ENCODE measurements at places on chromosomes 4 and X.
A peak's percentile ranks its signal among the peaks of the same experiment; 100 is the strongest.

- DNase-seq: no peak
These were observed 68.7 kb upstream of the NDST3 start for GRCh38 chr4:117965622-117966021.

DNA sequence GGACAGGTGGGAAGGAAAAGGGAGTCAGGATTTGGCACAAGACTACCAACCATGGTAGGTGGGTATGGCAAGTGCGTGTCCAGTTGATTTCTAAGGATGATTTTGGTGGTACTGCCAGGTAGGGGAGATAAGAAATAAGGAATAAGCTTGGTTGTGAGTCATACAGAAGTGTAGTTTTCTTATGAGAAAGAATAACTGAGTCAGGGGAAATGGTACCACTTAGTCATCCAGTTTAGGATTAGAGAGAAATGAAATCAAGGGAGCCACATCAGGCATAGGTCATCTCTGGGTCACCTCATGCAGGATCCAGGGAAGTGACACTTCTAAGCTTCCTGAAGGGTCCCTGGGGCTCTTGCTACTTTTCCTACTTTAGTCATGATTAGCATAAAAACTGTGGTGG lies 107.1 kb upstream of the C1GALT1C1 start:
- no peak for DNase-seq

DNA sequence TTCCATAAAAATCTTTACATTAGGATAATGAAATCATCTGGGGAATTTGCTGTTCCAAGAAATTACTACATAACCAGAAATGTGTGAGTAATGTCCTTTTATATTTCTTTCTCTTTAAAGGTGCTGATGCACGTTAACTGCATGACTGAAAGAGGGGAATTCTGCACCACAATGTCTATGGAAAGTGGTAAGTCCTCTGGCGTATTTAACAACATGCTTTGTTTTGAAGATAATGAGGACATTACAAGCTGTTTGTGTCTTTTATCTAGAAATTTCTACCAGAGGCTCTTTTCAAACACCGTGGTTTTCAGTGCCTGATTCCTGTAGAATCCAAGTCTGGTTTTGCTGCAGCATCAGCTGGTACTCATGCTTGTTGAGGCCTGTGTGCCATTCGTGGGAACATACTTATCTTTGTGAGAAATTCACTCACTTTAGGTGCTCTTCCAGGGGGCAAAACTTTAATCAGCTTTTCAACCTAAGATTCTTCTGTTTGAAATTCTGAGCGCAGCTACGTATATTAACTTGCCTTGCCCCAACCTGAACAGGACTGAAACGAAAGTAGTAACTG lies 257.2 kb downstream of the PDHA2 start:
- no peak for DNase-seq

DNA sequence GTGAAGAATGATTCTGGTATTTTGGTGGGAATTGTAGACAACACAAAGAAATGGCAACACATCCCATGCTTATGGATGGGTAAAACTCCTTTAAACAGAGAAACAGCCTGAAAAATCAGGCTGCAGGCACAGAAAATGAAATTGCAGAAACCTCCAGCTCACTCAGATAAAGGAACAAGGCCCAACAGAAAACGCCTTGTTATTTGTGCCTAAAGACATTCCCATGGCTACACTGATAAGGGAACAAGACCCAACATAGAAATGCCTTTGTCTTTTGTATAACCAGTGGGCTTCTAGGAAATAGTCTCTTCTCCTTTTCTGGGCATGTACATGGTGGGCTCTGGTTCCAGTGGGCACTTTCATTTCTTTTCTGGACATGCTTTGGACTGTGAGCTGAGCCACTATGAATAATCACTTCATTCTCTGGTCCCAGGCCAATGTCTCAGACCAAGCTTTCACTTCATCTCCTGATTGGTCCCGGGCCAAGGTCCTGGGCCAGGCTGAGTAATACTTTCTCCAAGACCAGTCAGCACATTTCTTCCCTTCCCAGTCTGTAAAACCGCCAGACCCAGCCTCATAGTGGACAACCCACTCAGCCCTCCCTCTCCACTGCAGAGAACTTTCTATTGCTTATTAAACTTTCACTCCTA lies 160.5 kb downstream of the TBX22 start:
- DNase-seq: no peak

GRCh38 chr4:117545039-117545438 lies 459.7 kb upstream of the TRAM1L1 start:
- DNase-seq: no peak

- no peak for DNase-seq
These were observed 59.6 kb downstream of the MGST2 start for GRCh38 chr4:139725236-139725635.

GRCh38 chr4:152189451-152190179 lies 346.3 kb downstream of the FBXW7 start:
- DNase-seq: no peak

DNA sequence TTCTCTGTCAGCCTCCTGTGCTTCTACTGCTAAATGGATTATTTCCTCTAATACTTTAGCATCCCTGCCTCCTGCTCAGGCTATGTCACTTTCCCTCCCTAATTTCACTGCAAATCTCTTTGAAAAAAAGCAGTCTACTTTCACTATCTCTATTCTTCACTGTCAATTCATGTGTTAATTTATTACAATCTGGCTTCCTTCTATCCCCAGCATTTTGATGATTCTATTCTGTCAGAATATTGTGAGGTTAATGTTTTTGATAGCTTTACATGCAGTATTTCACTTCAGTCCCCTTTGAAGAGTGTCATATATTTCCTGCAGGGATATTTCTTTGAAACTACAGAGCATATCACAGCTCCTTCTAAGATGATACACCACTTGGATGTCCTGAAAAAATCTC lies 203.2 kb downstream of the GRID2 start:
- DNase-seq: no peak

GRCh38 chr4:38092701-38093100 lies 132.5 kb downstream of the PTTG2 start:
- DNase-seq: no peak

DNA sequence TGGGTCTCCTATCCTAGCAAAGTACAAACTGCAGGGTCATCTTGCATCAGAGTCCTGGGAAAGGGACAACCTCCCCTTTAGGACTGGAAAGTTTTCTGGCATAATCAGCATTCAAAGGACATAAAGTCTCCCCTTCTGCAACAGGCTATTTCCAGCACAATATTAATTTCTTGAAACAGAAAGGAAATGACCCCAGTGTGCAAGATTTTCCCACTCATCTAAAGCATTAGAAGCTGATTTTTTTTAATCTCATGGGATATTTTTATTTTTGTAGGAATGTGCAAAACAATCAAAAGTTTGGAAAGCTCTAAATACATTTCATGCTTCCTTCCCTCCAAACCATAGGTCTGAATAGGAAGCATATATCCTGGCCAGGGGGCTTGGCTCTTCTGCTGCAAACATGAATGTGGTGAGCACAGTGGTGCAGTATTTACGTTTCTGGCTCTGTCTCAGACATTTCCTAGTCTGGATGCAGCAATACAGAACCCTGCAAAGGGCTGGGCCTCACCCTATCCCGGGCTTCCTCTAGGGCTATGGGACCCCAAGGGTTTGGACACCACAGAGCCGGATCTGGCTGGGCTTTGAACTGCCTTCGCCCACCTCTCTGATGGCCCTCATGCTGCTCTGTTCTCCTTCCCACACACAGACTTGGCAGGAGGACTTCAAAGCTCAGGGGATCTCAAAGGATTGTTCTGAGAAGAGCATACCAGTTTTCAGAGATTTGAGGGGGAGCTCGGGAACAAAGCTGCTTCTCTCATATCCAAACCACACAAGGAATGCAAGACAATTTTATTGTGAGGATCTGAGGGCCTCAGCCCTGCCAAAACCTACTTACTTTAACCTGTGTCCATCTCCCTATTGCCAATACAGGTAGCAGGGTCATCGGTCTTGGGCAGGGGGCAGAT lies 64.9 kb downstream of the POLR2B start:
- no peak for DNase-seq

- DNase-seq: no peak
These were observed 59.0 kb downstream of the AFAP1 start for GRCh38 chr4:7880683-7881082.

DNA sequence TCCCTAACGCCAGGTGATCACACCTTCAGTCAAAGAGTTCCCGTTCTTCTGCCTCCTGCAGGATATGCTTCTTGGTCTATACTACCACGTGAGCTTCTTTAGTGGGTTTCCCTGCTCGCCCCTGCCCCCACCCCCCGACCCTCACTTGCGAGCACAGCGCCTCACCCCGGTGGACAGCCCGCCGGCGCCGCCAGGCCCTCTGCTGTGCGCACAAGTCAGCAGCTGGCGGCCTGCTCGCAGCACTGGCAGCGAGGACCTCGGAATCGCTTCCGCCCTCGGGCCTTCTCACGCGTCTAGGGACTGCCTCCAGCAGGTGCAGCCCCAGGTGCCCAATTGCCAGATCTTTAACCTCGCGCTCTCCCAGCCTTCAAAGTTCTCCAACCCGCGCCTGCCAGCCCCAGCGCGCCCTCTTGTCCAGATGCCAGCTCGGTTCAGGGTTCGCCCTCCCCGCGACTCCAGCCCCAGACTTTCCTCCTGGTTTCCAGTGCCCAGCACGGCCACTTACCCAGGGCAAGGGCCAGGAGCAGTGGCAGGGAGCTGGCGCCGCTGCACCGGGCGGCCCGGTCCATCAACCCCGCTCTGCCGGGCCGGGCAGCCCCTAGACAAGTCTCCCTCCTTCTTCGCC lies 454 bp downstream of the BTC start:
- DNase-seq: peak; percentile 3

DNA sequence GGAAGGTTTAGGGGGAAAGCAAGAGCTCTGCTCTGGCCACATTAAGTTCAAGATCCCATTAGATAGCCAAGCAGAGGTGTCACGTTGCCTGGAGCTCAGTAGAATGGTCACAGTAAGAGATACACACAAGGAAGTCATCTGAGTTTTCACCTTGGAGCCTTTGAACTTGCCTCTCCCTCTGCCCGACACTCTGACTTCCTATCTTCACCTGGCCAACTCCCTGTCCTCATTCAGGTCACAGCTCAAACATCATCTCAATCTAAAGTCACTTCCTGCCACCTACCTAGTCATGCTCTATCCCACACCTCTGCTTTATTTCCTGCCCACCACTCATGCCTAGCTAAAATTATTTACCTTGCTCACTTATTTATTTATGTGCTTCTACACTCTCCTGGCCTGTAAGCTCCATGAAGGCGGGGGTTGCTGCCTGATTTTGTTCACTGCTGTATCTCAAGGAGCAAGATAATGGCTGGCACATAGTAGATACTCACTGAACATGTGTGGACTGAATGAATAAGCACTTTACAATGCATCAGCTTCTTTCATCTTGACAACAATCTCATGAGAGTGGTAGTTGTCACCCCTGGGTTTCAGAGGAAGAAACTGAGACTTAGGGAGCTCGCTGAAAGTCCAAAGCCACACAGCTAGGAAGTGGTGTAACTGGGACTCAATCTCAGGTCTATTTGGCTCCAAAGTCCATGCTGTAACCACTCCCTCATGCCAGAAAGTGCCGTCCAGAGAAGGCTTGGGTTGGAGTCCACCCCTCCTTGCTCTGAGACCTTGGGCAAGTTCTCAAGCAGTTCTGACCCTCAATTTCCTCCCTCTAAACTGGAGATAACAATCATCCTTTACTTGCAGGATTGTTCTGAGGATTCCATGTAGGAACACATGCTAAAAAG lies 40.3 kb downstream of the EFNB1 start:
- no peak for DNase-seq

DNA sequence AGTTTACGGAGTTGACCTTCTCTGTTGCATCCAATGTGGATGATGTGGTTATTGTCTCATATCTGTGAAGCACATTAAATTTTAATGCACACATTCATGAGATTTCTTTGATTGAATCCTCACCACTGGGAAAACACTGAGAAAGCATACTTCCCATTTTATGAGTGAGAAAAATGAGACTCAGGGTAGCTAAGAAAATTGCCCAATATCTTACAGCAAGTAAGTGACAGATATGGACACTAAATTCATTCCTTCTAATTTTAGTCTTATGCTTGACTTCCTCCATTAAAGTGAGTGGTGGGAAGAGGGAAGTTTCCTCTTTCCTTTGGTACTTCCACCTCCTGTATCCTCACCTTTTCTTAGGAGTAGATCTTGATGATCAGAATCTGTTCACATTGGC lies 504.8 kb upstream of the BOD1L1 start:
- DNase-seq: no peak

DNA sequence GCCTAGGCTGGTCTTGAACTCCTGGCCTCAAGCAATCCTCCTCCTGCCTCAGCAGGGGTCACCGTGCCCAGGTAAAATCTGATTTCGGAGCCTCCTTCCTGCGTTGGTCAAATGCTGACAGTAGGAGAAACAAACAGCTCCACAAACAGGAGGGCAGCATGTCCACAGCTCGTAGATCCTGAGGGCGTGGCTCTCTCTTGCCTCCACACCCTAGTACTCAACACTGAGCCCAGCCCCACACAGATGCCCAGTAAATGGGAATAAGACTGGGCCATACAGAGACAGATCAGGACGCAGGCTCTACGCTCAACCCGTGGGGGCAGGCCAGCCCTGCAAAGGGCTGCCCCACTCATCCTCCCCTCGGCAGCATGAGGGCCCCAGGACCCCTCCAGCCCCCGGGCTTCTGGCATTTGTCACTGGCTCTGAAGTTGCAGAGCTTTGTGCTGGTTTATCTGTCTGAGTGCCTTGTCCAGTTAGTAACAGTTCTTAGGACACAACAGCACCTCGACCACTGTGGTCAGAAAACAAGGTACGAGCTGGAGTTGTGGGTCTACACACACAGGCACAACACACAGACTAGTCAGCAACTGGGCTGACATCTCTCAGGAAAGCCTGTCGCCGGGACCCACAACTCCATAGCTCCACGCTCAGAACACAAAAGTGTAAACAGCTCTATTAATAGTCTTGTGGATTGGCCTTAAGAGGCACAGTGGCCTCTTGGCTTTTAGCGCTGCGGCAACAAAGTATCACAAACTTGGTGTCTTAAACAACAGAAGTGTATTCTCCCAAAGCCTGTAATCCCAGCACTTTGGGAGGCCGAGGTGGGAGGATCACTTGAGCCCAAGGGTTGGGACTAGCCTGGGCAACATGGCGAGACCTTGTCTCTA lies 5.2 kb downstream of the TNIP2 start:
- no peak for DNase-seq

DNA sequence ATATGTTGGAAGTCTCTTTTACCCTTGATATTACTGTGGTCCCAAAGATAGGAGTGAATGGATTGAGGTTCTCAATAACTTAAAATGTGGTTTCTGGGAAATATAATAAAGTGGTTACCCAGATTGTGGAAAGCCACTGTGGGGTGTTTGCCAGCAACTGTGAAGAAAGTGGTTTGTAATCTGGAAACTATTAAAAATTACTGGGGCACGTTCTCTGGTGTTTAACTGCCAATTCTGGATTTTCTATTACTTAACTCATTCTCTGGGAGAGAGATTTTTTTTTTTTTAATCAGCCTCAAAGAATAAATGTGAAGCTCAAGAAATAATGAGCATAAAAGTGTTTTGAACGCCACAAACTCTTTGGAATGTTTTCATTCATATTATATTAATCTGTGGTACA lies 4.9 kb upstream of the CXCL6 start:
- DNase-seq: no peak

- DNase-seq: no peak
These were observed 373.7 kb upstream of the FTHL17 start for GRCh38 chrX:31445542-31445941.

DNA sequence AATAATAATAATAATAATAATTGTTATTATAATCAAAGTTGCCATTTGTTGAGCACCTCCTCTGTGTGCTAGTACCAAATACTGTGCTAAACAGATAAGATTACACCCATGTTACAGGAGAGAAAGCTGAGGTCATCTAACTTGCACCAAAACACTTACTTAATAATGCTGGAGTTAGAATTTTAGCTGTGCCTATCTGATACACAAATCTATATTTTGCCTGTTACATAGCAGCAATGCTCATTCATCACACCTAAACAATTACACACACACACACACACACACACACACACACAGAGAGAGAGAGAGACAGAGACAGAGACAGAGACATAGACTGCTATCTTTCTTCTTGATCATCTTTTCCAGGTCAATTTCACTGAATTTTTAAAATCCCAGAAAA lies 170.9 kb upstream of the KLF3 start:
- no peak for DNase-seq

Data from NCI-H2171 (cell line).